ENCODE measurements at places on chromosomes 16 and 17.

GRCh38 chr17:74842599-74843351 is 16.9 kb downstream of the GRIN2C start:
- no peak for DNase-seq

- DNase-seq: no peak
Observed at GRCh38 chr16:635573-636205, 416 bp downstream of the METTL26 start.

- no peak for DNase-seq
Observed at GRCh38 chr17:70169709-70170597, 621 bp downstream of the KCNJ2 start.

GRCh38 chr17:8552577-8553320 is 77.8 kb downstream of the MYH10 start:
- DNase-seq: no peak

All from stimulated activated CD8-positive, alpha-beta memory T cell treated with anti-CD3 and anti-CD28 coated beads, Interleukin-4, amount 100 ng/mL, for 24 hours (primary cell).